ENCODE measurements at places on chromosomes 3 and 15. TPM values are rescaled to one million over a fixed set of nuclear protein-coding genes. Genes with fewer than 3 reads are reported as not detected.

HHATL gene
- not detected for total RNA-seq

ADAMTS17 gene
- total RNA-seq: 0.06 TPM

GPR27 gene
- 3.3 TPM for total RNA-seq

LNP1 gene
- total RNA-seq: 0.85 TPM

CPA3 gene
- not detected for total RNA-seq

BNC1 gene
- total RNA-seq: 0.52 TPM

SPTSSB gene
- total RNA-seq: not detected

PCOLCE2 gene
- total RNA-seq: 38.2 TPM

SEMA7A gene
- total RNA-seq: 2.4 TPM
